ENCODE measurements at places on chromosomes 13 and 19. TPM values are rescaled to one million over a fixed set of nuclear protein-coding genes. Genes with fewer than 3 reads are reported as not detected.

WDR88 gene
- total RNA-seq = not detected

C19orf81 gene
- 0.69 TPM for total RNA-seq

ZC3H4 gene
- 77.1 TPM for total RNA-seq

PCDH20 gene
- not detected for total RNA-seq

COMP gene
- not detected for total RNA-seq

FCER2 gene
- total RNA-seq = 4.1 TPM

FAM83E gene
- total RNA-seq = 2.2 TPM

POU4F1 gene
- total RNA-seq = 0.17 TPM

C1QTNF9 gene
- not detected for total RNA-seq

IGFL1 gene
- not detected for total RNA-seq

ZNF724 gene
- 13.6 TPM for total RNA-seq

LPAR2 gene
- 33.1 TPM for total RNA-seq

ZNF264 gene
- total RNA-seq = 18.9 TPM

ACTL9 gene
- not detected for total RNA-seq

ZNF99 gene
- total RNA-seq = not detected

COLGALT1 gene
- 46.6 TPM for total RNA-seq

CGB5 gene
- not detected for total RNA-seq

INSR gene
- total RNA-seq = 2.9 TPM

CDC42EP5 gene
- total RNA-seq = not detected

CEACAM19 gene
- total RNA-seq = 0.31 TPM

ZNF66 gene
- 6.0 TPM for total RNA-seq
